ENCODE measurements at places on chromosomes 6 and 20. TPM values are rescaled to one million over a fixed set of nuclear protein-coding genes. Genes with fewer than 3 reads are reported as not detected.

The TENT5A gene
- 1.1 TPM for total RNA-seq

The NKAIN2 gene
- not detected for total RNA-seq

The PDE10A gene
- not detected for total RNA-seq

The CEP85L gene
- total RNA-seq, result 6.1 TPM

The BNIP5 gene
- not detected for total RNA-seq

The FAM50B gene
- 7.9 TPM for total RNA-seq

The PCMTD2 gene
- 20.2 TPM for total RNA-seq

The BTN1A1 gene
- not detected for total RNA-seq

The SLC17A3 gene
- not detected for total RNA-seq

The ARMH2 gene
- total RNA-seq, result not detected

The GPR63 gene
- 1.7 TPM for total RNA-seq

The MUCL3 gene
- not detected for total RNA-seq

The SSTR4 gene
- total RNA-seq, result not detected

The HS3ST5 gene
- total RNA-seq, result not detected

The DZANK1 gene
- total RNA-seq, result 1.9 TPM

The UNC5CL gene
- total RNA-seq, result 0.62 TPM

The CDS2 gene
- total RNA-seq, result 19.1 TPM

The CLVS2 gene
- not detected for total RNA-seq

The EMILIN3 gene
- not detected for total RNA-seq

The ZNF831 gene
- not detected for total RNA-seq

The BANF2 gene
- not detected for total RNA-seq

The RBM24 gene
- 0.78 TPM for total RNA-seq

The LCA5 gene
- 1.9 TPM for total RNA-seq
